CD4-positive, alpha-beta T cell (primary cell): ENCODE measurements at places on chromosomes 11 and 22.

GRCh38 chr11:27635567-27636037, 64.7 kb downstream of the BDNF start:
- DNase-seq, result no peak

GRCh38 chr11:92269021-92269420, 44.4 kb downstream of the FAT3 start:
- no peak for DNase-seq

GRCh38 chr11:8777907-8778767, 95.5 kb downstream of the RPL27A start:
- no peak for DNase-seq

- DNase-seq, result no peak
Observed at GRCh38 chr22:45450921-45451651, 37.6 kb downstream of the RIBC2 start.

- no peak for DNase-seq
Observed at GRCh38 chr11:91560434-91560833, 664.2 kb upstream of the FAT3 start.

DNA sequence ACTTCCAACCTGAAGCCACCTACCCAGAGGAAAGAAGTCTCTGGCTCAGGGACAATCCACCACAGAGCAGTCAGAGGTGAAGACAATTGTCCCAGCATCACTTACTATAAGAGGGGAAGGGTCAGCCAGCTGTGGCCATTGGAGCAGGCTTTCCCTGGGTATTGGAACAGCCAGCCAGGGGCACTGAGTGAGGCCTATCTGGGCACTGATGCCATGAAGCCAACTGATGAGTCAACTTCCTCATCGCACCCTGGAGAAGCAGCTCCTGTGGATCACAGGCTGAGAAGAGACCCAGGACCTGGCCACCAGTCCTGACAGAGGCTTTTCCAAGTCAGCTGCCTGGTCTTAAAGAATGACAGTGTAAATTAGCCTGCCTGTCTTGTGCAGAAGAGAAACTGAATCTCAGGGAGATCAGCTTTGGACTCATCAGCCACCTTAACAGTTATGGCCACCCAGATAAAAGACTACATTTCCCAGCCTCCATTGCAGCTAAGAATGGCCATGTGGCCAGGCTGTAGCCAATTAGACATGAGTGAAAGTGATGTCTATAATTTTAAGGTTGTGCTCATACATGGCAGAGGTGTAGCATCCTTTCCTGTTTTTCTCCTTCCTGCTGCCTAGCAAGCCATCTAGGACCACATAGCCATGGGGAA, 19.0 kb downstream of the CHST1 start:
- no peak for DNase-seq

DNA sequence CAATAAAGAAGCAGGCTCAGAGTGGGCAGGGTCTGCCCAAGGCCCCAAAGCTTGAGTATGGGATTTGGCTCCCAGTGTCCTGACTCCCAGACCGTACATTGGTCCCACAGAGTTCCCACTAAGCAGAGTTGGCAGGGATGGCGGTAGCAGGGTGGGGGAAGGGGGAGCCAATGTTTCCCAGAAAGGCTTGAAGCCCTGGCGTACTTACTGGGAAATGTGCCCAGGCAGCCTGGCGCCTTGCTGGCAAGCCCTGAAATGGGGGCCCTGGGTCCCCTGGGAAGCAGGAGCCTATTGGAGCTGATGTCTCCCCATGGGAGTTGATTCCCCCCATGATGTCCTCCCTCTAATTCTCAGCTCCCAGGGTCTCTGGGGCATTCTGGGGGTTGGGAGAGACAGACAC, 9.3 kb downstream of the ARHGEF17 start:
- DNase-seq, result no peak

DNA sequence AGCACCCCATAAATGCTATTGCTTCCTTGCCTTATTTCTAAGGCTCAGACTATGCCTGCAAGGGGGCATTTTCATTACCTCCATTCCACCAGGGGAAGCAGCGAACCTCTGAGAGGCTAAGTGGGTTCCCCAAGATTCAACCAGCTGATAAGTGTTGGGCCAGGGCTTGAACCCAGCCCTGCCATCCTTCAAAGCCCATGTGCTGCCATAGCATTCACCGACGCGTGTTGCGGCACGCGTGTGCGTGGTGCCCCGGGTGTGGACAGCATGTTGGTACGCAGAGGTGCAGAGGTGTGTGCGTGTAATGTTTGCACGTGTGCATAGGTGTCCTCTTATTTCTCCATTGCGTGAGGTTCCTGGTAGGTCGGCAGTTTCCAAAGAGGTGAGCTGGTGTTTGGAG, 66.0 kb upstream of the PPARA start:
- no peak for DNase-seq

- no peak for DNase-seq
Observed at GRCh38 chr11:76752321-76753143, 30.6 kb upstream of the TSKU start.

- no peak for DNase-seq
Observed at GRCh38 chr11:14242187-14242586, 116.8 kb downstream of the RRAS2 start.

DNA sequence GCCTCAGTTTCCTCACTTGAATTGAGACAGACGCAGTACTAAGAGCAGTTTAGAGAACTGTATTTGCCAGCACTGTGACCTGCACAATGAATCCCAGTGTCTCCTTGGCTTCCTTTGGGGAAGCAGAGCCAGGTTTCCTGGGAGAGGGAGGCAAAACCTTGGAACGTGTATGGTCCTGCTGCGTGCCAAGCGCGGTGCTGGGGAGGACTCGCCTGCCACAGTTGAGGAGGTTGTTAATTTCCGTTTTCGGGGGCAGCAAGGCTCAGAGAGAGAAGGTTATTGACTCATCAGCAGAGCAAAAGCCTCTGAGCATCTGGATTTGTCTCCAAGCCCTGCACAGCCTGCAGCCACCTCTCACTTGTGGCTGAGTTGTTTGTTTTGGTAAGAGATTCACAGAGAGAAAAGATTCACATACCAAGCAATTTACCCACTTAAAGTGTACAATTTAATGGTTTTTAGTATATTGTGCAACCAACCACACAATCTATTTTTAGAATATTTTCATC, 10.8 kb downstream of the SYT12 start:
- no peak for DNase-seq

DNA sequence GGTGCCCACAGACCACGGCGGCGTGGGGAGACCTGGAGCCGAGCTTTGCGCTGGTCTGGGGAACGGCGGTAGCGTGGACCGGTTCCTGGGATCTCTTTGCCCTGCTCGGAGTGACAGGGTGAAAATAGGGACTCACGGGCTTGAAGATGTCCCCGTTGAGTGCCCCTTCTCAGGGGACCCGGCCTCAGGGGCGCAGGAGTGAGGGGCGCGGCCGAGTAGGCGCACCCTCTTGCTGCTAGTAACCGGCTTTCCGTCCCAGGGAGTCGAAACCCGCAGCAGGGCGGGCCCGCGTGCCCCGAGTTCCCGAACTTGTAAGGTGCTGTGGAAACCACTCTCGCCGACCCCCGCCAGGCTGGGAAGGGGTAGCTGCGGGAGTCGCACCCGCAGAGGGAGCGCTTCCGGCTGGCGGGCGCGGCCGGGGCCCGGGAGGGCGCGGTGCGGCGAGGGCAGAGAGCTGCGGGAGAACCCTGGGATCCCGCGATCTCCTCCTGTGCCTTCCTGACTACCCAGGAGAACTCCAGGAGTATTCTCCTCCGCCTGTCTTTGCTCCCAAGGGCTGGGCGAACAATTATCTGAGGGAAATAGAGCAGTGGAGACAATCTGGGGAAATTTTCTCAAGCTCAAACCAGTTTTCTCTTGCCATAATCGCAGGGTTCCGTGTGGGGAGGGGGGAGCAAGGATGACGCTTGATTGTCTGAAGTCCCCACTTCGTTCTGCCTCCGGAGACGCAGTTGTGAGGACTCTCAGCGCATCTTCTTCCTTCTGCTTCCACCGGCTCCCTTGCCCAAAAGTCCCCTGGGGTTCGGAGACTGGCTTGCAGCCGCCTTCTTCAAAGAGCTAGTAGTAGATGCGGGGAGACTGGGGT, 666 bp downstream of the NELL1 start:
- no peak for DNase-seq

DNA sequence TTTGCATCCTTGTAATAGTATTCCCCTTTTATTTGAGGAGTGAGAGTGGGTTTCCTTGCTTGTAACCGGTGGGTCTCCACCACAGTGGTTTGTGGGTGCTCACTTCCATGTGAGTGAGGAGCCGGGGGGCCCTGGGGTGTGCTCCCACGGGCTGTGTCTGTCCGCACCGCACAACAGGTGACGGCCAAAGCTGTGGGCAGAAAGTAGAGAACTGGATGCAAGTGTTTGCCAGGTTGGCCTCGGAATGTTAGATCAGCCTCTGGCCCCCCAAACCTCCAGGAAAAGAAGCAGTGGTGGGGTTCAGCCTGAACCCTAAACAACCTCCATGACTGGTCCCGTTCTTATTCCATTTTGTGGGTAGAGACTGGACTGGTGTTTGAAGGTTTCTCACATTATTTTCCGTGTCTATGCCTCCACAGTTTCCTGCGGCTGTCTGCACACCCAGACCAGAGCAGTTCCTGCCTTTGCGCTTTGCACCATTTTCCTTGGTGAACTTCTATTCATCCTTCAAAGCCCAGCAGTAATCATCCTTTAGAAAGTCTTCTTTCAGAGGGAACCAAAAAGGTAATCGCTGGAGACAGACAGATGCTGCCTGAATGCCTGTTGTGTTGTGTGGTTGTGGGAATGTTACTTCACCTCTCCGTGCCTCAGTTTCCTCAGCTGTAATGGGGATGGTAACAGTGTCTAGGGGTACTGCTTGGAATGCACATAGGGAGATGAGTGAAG, 77.2 kb downstream of the MYEOV start:
- no peak for DNase-seq

DNA sequence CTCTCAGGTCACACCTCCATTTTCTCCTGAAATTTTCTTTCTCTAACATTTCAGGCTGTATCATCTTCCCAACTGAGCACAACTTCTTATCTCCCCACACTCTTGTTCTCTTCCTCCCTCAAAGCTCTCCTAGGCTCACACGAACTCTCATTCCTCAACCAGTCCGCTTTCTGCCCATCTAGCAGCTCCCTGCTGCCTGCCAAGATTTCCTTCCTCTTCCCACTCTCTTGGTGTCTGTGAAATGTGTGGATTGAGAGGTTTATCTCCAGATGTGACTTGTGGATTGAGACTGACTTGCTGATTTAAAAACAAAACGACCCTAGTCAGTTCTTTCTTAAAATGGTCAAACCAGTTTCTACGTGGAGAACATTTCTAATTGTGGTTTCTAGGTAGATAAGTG, 106.3 kb downstream of the MTNR1B start:
- no peak for DNase-seq

GRCh38 chr11:115550291-115551059, 46.3 kb upstream of the CADM1 start:
- DNase-seq, result no peak

DNA sequence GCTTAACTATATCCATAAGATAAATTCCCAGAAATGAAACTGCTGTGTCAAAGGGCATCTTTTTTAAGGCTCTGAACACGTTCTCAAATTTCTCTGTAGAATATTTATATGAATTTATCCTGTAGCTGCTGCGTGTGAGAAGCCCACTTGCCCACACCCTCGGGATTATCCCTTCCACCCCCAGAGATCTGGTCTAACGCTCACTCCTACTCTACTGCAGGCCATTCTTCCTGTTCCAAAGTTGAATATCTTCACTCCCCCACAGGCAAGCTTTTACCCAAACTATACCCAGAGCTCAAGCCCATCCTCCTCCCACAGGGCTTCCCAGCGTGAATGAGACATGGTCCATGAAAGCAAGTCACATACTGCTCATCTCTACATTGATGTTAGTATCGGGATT, 24.9 kb downstream of the SIAE start:
- no peak for DNase-seq
